ENCODE measurements at places on chromosomes 2 and 18.

DNA sequence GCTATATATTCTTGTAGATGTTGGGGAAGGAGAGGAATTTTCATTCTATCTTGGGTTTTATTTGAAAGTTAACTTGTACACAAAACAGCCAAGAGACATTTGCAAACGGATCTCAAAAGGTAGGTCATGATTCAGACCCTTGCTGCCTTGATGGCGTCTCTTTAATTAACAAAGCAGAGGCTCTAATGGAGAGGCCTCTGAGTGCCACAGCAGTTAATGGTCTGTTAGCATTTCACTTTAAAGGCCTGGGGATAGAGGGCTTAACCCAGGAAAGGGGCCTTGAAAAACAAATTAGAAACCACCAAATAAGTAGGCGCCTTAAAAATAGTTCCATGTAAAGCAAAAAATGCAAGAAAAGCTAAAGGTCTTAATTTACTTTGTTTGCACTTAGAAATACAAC, 836.9 kb upstream of the CELF4 start:
- no peak for DNase-seq

DNA sequence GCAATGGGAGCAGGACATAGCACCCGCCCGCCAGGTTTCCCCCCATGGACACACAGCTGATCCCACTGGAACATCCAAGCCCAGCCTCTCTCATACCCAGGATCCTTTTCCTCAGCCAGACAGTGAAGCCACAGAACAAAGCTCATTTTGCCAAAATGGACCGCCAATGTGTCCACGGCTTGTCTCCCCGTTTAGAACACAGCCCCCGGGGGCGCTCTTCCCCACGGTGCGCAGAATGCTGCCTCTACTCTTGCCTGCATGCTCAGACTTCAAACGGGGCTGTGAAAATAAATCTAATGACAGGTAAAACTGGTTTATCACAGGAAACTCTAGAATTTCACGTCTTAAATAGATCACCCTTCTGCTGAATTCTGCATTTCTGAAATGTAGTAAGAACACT, 548.5 kb upstream of the ID2 start:
- no peak for DNase-seq

GRCh38 chr2:119177171-119177837, 18.8 kb upstream of the C1QL2 start:
- DNase-seq: no peak

DNA sequence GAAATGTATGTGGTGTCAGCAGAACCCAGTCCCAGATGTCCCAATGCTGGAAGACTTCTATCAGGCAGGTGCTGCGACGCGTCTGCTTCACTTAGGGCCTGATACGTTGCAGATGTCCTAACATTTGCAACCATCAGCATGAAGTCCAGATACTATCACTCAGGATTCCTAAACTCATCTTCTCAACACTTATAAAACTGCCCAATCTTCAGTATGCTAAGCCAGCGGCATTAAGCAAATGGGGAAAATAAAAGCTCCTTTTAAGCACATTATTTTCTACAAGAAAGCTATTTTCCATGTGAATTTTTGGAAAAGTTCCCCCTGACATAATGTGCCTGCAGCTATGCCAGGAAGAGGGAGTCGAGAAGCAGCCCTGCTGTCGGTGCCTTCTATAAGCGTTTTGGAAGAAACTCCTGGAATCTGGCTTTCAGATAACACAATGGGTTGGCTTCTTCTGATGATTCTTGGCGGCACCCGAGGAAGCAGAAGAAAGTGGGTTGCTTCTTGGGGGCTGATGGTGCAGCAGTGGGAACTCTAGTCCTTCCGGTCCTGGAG, 60.7 kb upstream of the ITGA6 start:
- DNase-seq: no peak

- no peak for DNase-seq
These were observed 170.4 kb downstream of the NCK2 start for GRCh38 chr2:105915005-105915558.

DNA sequence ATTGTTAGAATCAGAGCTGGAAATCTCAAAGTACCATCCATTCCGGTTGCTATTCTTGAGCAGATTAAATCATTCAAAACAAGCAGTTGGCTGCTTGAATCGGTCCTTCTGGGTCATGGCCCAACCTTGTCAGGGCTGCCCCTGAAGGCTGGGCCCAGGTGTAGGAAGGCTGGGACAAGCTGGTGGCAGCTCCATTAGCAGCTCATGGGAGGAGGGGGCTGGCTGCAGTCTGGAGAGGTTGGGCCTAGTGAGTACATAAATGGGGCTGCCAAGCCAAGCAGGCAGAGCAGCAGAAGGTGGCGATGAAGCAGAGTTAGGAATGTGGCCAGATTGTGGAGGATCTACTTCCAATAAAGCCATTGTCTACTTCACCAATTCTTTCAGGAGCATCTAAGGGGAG, 81.4 kb downstream of the ADCYAP1 start:
- no peak for DNase-seq

DNA sequence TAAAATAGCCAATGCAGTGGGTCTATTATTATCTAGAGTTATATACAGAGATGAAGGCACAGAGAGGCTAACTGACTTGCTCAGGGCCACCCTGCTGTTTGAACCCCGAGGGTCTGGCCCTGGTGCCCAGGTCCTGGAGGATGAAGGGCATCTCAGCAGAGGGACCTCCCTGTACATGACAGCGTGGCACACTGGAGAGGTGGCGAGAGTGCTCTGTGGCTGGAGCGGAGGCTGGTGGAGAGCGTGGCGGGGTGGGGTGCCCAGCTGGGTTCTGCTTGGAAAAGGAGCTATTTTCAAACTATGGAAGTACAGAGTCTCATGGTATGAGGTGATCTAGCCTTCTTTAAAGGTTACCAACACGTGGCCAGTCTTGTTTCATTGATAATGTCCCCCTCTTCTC, 35.8 kb downstream of the GREB1 start:
- no peak for DNase-seq
